ENCODE measurements at places on chromosomes 4 and X.

GRCh38 chr4:147463065-147463464 lies 17.8 kb upstream of the EDNRA start:
- DNase-seq: no peak

- DNase-seq: no peak
These were observed 95.7 kb upstream of the OTUD4 start for GRCh38 chr4:145276050-145276449.

GRCh38 chr4:86730310-86730709 lies 118.9 kb downstream of the SLC10A6 start:
- DNase-seq: no peak

- no peak for DNase-seq
These were observed 88.5 kb upstream of the GPR34 start for GRCh38 chrX:41600291-41600690.

DNA sequence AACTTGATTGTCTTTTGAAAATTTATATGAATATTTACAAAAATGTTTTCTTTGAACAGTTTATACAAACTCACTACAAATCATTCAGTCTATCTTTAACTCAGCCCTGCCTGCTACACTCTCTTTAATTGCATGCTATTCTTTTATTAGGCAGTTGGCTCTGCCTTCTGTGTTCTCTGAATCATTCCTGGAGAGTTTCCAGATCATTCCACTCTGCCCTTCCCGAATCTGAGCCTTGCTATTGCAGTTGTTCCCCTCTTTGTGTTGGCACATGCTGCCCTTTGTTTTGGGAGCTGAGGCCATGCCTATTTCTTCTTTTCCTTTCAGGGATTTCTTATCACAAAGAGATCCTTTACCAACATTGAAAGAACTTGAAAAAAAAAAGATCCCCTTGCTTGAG lies 8.7 kb upstream of the TECRL start:
- DNase-seq: no peak

DNA sequence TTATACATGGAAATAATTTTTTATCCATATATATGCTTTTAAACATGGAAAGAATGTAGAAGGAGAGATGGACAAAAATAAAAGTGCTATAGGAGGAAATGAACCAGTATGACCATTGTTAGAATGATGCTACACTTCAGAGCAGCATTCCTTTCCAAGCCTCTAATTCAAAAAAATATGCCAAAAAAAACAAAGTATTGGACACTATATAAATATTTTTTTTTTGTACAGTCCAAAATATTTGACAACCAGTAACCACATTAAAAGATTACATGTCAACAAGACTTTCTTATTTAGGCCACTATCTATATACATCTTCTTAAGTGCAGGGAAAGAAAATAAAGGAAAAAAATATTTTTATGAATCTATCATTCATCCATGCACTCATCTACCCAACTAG lies 198.6 kb downstream of the LRBA start:
- DNase-seq: no peak

- DNase-seq: no peak
These were observed 16.0 kb upstream of the LSM6 start for GRCh38 chr4:146159384-146160058.

DNA sequence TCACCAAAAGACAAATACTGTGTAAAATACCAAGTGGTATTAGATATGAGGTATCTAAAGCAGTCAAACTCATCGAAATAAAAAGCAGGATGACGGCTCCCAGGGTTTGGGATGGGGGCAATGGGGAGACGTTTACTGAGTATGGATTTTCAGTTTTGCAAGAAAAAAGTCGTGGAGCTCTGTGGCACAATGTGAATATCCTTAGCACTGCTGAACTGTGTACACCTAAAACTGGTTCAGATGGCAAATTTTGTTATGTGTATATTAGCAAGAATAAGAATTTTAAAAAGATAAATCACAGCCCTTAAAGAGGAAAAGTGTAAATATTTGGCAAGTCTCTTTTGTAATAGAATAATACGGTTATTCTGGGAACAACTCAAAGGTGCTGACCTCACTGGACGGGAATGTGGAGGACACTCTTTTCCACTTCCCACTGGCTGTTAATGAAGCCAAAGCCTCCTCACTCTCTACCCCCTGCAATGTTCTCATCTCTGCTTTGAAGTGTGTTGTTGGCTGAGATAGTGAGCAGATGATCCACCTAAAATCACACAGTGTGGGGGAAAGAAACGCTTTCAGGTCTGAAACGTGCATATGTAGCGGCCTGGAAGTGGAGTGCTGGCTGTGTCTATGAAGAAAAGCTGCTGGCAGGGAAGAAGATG lies 49.2 kb downstream of the SEL1L3 start:
- DNase-seq: no peak

GRCh38 chr4:107432451-107432850 lies 287.6 kb downstream of the PAPSS1 start:
- DNase-seq: no peak

DNA sequence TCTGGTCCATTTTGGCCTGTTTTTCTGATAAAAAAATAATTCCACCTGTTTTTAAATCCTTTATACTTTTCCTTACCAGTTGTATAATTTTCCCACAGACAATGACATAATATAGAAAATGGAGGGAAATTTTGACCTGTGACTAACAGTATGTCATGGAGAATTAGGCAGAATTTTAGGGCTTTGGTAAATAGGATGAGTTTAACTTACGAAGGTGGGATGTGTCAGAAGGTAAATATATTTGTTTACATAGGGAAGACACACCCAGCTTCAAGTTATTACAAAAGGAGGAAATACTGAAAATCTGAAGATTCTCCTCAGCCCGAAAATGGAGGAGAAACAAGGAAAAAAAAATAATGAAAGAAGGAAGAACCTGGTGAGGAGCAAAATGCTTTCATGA lies 64.6 kb upstream of the PPP3CA start:
- no peak for DNase-seq

DNA sequence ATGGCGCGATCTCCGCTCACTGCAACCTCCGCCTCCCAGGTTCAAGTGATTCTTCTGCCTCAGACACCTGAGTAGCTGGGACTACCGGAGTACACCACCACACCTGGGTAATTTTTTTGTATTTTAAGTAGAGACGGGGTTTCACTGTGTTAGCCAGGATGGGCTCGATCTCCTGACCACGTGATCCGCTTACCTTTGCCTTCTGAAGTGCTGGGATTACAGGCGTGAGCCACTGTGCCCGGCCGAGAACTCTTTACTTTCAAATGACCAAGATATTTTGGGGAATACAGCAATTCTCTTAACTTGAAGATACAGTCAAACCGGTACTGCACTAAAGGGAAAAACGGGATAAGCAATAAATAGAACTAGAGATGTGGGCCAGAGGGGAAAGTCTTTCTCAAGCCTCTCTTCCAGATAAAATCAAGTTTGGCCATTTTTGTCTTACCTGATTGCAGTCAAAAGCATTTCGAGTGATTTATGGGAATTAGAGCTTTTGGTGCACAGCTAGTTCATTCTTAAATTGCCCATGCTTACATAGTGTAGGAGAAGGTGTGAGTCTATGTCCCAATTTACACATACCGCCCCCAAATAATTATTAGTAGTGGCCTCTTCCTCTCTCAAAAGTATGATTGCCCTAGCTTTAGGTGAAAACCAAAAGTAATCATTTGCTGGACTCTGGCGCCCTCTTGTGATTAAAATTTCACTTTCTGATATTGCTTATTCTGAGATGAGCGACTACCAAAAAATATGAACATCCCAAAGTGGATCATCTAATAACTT lies 53.2 kb upstream of the ABCG2 start:
- peak; percentile 51 for DNase-seq

DNA sequence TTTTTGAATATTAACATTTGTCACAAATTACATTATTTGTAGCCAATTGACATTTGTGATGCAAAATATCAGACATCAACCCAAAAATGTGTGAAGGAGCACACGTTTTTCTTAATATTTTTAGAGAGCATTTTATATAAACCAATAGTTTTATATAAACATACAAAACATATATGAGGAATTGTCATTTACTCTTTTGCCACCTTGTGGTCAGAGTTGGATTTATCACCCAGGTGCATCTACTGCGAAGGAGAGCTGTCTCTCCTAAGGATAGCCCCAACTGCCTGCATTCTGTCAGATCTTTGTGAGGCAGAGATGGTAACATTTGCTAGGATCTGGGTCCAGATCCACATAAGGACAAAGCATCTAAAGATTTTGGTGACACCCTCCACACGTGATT lies 2.5 kb upstream of the USP27X start:
- peak; percentile 6 for DNase-seq

GRCh38 chrX:36407836-36408235 lies 488.3 kb downstream of the CFAP47 start:
- no peak for DNase-seq

DNA sequence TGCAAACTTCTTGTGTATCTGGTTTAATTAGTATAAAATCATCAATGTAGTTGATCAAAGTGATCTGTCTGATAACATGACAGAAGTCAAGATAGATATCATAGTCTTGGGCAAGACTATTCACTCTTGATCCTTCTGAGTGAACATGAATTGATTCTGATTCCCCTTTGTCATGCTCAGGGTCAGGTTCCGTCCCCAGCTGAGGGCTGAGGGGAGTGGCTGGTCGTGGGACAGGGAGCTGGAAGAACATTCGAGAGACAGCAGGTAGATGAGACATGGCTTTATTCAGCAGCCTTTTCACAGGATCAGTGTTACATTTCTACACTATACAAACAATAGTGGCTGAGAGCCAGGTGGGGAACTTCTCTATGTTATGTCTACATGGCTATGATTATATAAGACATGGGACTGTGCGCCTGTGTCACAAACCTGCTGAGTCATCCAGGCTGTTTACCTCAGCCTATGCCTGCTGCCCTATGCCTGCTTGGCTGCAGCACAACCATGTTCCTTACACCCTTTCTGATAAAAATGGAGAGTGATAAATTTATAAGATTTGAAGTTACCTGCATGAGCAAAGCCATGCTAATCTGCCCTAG lies 586.9 kb upstream of the NR3C2 start:
- DNase-seq: no peak

- no peak for DNase-seq
These were observed 199.8 kb upstream of the SFRP2 start for GRCh38 chr4:153988492-153989363.

GRCh38 chr4:159682996-159683395 lies 580.1 kb downstream of the RAPGEF2 start:
- no peak for DNase-seq
